ENCODE measurements at places on chromosomes 16 and 17.

- DNase-seq = no peak
Measured at GRCh38 chr17:33657181-33657580, 364.1 kb upstream of the ASIC2 start.

DNA sequence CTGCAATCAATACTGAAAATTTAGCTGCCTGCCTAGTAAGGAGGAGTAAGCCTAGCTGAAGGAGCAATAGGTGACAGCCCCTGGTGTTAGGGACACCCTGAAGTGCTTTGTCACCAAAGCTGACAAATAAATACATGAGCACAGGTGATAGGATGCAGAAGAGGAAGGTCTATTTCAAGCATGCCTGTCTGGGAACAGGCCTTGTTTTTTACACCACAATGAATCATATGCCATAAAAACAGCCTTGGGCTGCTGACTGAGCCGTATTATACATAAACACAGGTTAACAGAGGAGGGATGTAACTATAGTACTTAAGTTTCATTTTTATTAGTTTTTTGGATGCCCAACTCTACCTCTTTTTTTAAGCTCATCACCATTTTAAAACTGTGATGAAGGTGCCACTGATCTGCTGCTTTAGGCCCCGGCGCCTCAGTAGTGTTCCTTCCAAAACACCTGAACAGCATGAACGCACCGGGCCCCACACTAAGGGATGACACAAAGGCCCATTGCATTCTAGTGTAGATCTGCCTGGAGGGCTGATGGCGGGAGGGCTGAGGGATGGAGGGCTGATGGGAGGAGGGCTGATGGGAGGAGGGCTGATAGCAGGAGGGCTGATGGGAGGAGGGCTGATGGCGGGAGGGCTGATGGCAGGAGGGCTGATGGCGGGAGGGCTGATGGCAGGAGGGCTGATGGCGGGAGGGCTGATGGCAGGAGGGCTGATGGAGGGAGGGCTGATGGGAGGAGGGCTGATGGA, 150.3 kb downstream of the AATF start:
- DNase-seq = no peak

GRCh38 chr16:68972013-68972412, 128.7 kb downstream of the TANGO6 start:
- DNase-seq = no peak

- no peak for DNase-seq
Measured at GRCh38 chr17:3983606-3984484, 19.6 kb upstream of the ATP2A3 start.

DNA sequence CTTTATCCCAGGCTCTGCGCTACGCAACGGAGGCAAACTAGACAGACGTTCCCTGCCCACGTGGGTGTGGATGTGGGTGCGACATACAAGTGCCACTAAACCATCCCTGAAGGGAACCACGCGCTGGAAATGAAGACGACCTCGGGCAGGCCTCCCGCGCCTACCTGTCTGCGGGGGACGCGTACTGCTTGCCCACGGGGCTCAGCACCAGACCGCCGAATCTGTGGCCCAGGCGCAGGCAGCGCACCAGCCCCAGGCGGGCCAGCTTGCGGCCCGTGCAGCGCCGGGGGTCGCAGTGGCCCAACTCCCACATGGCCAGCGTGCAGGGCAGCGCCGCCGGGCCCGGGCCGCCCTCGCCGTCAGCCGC, 480 bp downstream of the TSR3 start:
- no peak for DNase-seq

- DNase-seq = no peak
Measured at GRCh38 chr17:78891406-78892061, 11.5 kb downstream of the CEP295NL start.

DNA sequence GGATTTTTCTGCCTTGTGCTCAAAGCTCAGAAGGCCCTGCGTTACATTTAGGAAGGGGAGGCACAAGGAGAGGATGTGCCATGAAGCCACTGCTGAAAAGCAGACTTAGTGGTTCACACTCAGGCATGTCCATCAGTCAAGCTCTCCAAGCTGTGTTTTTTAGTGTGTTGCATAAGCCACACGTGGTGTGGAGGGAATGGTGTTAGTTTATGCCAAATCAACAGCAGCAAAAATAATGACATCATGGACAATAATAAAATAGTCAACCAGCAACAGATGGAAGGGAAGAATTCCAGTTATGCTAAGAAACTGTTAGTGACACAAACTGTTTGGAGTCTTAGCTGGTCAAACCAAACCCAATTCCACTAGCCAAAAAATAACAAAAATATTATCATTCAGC, 438.3 kb downstream of the NPIPA7 start:
- DNase-seq = no peak

GRCh38 chr16:72112452-72112792, 18.8 kb downstream of the DHX38 start:
- DNase-seq = no peak

DNA sequence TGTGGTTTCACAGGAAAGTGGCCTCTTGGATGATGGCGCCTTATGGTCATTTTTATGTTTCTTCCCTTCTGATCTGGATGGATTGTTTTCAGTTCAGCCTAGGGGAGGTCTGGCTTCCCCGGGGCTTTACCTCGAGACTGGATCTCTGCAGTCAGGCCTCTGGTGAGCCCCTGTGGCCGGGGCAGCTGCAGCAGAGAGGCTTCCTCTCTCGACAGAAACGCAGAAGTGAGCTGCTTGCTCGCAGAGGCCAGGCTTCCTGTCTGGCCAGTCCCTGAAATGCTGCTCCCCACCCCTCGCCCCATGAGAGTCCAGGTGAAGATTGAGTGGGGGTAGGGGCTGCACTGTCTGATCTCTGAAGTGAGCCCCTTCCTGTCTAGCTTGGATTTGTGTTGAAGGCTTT, 44.0 kb downstream of the PLCG2 start:
- DNase-seq = no peak
